Inflammatory macrophage (primary cell): ENCODE measurements at places on chromosomes 1 and 21.

GRCh38 chr21:26810676-26811415 lies 34.4 kb downstream of the ADAMTS1 start:
- no peak for DNase-seq

GRCh38 chr1:36628804-36629203 lies 146.1 kb upstream of the CSF3R start:
- no peak for DNase-seq

GRCh38 chr1:29590583-29591565 lies 354.6 kb downstream of the PTPRU start:
- no peak for DNase-seq

- DNase-seq = no peak
Observed at GRCh38 chr1:17292299-17293160, 15.5 kb upstream of the PADI4 start.

DNA sequence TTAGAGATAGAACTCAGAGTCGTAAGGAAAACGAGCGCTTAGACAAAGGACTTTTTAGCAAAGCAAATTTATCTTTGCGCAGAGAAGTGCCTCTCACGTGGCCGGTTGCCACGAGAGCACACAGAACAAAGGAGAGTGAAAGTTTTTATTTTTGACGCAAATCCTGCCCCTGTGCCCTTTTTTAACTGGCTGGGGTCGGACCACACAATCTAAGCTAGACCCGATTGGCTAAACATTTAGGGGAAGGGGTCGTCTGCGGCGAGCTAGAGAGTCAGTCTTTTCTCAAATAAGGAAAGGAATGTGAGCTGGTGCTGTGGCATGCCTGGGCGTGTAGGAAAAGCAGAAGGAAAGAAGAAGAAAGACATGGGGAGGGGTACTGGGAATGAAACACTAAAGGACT lies 2.4 kb downstream of the KRTAP10-2 start:
- DNase-seq = no peak

- no peak for DNase-seq
Observed at GRCh38 chr1:232883992-232884661, 66.3 kb upstream of the NTPCR start.

DNA sequence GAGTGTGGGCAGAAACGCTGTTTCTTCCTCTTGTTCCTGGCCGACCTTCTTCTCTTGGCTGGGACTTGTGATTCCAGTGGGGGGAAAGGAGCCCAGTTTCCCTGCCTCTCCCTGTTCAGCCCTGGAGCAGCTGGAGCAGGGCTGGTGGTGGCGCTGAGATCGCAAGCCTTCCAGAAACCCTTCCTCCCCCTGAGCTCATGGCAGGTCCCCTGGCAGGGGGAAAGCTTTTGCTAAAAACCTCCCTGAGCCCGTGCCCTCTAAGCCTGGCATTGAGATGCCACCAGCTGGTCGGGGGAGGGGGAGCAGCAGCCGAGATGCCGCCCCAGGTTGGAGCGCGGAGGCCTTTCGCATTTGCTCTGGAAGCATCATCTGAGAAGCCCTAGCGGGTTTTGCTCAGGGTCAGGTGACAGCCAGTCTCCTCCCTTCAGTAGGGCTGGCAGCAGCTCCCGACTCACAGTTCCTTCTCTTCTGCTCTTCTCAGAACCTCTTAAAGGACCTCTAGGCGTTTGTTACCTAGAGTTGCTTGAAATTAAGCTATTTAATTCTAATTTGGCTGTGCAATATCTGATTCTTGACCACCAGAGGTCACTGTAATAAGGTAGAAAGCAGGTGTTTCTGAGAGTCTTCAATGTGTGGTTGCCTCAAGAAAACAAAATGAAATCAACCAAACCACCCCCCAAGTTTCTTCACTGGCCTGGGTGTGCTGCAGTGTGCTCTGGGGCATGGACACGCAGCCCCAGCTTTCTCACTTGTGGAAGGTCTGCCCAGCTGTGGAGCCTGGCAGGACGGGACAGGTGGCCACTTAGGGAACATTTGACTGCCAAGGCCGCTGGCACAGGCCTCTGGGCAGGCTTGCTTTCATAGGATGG lies 257.3 kb downstream of the CAMTA1 start:
- DNase-seq = no peak

DNA sequence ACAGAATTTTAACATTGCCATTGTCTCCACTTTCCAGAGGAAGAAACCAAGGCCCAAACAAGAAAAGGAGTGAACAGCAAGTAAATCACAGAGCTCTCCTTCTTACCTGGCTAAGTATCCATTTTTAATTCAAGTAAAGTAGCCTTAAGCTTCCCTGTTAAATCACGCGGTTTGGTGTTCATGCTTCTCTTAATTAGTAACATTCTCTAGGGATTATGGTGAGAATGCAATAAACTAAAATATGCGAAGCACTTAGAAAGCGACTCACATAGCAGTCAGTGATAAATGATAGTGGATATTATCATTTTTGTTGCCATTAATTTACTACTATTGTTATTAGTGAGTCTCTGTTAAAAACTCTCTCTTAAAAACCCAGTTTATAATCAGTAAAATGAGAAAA lies 630.5 kb upstream of the TMPRSS15 start:
- DNase-seq = no peak

DNA sequence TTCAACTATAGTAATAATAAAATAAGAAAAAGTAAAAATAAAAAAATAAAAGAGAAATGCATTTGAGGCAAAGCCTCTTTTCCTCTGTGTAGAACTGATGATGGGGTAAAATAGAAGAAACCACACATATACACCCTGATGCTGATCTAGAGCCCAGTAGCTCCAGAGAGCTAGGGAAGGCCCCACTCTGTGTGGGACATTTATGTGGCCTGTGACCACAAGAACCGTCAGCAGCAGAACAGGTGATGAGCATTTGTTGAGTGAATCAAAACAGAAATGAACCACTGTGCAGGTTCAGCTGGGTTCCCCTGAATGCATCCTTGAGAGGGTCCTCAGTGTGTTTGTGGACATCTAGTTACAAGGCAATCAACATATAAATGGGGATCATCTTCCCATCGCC lies 221.8 kb upstream of the HOOK1 start:
- DNase-seq = no peak

DNA sequence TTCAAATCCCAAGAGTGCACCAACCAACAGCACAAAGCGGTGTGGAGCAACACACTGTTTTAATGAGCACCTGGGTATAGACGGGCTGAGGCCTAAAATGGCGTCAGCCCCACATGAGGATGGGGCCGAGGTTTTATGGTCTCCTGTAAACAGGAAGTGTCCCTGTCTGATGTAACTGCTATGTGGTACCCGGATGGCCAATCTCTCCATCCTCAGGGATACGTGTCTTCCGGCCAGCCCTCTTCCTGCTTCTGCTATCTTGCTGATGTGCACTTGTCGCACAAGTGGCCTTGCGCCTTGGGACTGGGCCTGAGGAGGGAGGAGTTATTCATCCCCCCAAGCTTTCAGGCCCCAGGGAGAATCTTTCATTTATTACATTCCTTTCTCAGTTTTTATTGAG lies 73.5 kb downstream of the CNST start:
- no peak for DNase-seq

- DNase-seq = no peak
Observed at GRCh38 chr1:13616234-13616633, 32.6 kb downstream of the PDPN start.

GRCh38 chr1:183733715-183734114 lies 71.2 kb upstream of the RGL1 start:
- DNase-seq = no peak

DNA sequence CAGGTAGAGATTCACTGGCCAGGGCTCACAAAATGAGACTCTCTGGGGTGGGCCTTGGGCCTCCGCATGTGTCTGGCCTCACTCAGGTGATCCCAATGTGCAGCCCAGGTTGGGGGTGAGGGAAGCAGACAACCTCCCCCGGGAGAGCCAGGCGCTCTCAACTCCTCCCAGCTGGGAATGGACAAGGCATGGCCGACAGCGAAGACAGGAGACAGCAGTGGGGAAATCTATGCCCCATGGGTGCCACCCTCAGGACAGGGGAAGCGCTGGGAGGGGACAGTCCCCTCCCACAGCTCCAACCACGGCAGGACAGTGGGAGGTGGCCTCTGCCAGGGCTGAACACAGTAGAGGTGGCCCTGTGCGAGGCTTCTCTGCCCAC lies 47.7 kb downstream of the PRDM15 start:
- no peak for DNase-seq

- DNase-seq = no peak
Observed at GRCh38 chr1:117751321-117751720, 145.5 kb downstream of the TENT5C start.

DNA sequence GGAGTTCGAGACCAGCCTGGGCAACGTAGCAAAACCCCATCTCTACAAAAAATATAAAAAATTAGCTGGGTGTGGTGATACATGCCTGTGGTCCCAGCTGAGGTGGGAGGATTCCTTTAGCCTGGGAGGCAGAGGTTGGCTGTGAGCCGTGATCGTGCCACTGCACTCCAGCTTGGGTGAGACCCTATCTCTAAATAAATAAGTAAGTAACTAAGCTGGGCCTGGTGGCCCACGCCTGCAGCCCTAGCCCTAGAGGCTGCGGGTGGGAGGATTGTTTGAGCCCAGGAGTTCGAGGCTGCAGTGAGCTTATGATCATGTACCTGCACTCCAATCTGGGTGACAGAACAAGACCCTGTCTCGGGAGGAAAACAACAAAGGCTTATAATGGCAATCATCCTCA lies 4.6 kb downstream of the CLIC4 start:
- DNase-seq = no peak

- DNase-seq = peak; percentile 21
Observed at GRCh38 chr1:20702416-20702815, 15.4 kb downstream of the KIF17 start.

GRCh38 chr21:14050121-14050520 lies 160.6 kb downstream of the LIPI start:
- no peak for DNase-seq

DNA sequence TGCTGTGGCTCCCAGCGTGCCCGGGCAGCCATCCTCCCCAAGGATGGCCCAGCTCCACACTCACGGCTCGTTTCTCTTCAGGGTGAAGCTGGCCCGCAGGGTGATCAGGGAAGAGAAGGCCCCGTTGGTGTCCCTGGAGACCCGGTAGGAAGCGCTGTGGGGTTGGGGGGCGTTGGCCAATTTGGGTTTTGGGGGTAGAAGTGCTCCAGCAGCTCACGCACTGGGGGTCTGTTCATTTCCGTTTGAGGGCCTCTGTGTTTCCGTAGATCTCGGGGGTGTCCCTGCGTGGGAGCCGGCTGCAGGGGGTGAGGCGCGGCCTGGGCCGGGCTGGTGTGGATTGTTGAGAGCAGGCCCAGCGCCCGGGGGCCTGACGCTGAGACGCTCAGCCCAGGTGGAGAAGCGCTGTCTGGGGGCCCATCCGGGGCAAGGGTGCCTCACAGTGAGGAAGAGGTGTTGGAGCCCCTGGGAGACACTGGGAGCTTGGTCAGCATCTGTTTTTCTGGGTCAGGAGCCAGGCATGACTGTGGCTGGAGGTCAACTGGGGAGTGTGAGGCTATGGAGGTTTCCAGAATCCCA lies 12.6 kb downstream of the COL6A1 start:
- DNase-seq = no peak

- no peak for DNase-seq
Observed at GRCh38 chr1:31627930-31628559, 10.6 kb downstream of the HCRTR1 start.

GRCh38 chr1:151472856-151473731 lies 13.8 kb upstream of the POGZ start:
- peak; percentile 60 for DNase-seq

DNA sequence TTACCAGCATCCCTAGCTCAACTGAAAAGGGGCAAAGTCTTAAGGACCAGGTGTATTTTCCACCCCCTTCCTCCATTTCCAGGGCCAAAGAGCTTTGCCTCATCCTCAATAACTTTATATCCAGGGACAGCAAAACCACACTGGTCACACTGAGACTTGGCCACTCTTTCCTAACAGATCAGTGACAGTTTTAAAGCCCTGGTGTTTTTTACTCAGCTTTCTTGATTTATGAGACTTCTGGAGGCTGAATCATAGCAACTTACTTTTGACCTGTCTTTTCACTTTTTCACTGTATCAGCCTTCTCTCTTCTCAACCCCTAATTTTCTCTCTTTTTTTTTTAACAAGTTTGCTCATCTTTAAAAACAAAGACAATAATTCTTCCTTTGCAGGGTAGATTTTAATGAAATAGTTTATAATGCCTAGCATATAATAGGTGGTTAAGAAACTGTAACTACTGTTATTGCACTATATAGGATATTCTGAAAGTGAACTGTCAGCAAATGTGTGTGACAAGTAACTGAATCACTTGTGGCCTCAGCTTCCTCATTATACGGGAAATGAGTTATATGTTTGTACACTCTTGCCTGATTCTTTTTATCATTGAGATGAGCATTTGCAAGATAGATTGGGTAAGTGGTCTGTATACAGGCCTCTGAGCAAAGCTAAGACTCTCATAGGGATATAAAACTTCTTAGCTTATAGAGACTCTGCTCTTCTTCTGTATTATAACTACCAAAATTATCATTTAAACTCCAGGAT lies 19.7 kb upstream of the DYNLT5 start:
- peak; percentile 65 for DNase-seq

- DNase-seq = no peak
Observed at GRCh38 chr1:86068841-86069756, 87.5 kb downstream of the COL24A1 start.

GRCh38 chr1:56477164-56478111 lies 101.9 kb downstream of the PLPP3 start:
- DNase-seq = peak; percentile 63

- DNase-seq = peak; percentile 67
Observed at GRCh38 chr1:160078512-160079195, 2.7 kb upstream of the KCNJ9 start.
